EH (cell line): ENCODE measurements at places on chromosomes 2 and 18.

GRCh38 chr2:71130905-71131244, 441 bp downstream of the MPHOSPH10 start:
- peak; percentile 28 for DNase-seq

- DNase-seq = no peak
Measured at GRCh38 chr2:140242889-140243288, 1462.7 kb upstream of the NXPH2 start.

- no peak for DNase-seq
Measured at GRCh38 chr18:7766346-7766745, 199.2 kb downstream of the PTPRM start.

- DNase-seq = no peak
Measured at GRCh38 chr2:197990356-197990755, 186.0 kb downstream of the PLCL1 start.

DNA sequence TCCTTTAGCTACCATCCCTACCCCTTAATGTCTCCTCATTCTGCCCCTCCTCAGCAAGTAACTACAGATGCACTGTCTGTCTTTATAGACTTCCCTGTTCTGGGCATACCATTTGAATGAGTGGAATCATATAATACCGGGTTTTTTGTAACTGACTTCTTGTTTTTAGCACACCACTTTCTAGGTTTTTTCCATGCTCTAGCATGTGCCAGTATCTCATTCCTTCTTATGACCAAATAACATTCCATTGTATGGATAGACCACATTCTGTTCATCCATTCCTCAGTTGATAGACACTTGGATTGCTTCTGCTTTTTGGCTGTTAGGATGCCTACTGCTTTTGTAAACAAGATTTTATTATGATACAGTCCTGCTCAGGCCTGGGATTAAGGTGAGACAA, 154.7 kb downstream of the TSN start:
- DNase-seq = peak; percentile 57

- peak; percentile 37 for DNase-seq
Measured at GRCh38 chr2:200658278-200658864, 72.6 kb downstream of the AOX1 start.

- peak; percentile 64 for DNase-seq
Measured at GRCh38 chr2:108396845-108397244, 19.1 kb downstream of the SULT1C4 start.

GRCh38 chr2:217216982-217217381, 357.1 kb upstream of the TNP1 start:
- no peak for DNase-seq

DNA sequence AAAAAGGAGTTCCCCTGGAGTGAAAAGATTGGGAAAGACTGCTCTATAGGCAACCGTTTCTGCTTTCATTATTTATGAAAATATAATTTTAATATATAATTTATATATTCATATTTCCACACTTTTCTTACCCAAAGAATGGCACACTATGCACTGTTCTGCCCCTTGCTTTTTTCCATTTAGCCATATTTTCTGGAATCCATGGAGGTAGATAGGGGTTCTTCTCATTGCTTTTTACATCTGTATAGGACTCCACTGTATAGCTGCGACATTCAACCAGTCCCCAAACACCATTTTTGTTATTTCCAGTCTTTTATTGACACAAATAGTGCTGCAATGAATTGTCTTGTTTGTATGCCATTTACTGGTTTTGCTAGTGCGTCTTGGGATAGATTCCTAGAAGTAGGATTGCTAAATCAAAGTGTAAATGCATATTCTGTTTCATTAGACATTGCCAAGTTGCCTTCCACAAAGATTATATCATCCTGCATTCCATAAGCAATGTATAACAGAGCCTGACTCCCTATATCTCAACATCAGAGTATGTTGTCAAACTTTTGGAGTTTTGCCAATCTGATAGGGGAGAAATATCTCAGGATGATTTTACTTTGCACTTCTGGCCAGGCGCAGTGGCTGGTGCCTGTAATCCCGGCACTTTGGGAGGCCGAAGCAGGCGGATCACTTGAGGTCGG, 26.6 kb upstream of the TCF7L1 start:
- peak; percentile 76 for DNase-seq

GRCh38 chr2:227386630-227387029, 1.1 kb downstream of the SCYGR1 start:
- DNase-seq = no peak

DNA sequence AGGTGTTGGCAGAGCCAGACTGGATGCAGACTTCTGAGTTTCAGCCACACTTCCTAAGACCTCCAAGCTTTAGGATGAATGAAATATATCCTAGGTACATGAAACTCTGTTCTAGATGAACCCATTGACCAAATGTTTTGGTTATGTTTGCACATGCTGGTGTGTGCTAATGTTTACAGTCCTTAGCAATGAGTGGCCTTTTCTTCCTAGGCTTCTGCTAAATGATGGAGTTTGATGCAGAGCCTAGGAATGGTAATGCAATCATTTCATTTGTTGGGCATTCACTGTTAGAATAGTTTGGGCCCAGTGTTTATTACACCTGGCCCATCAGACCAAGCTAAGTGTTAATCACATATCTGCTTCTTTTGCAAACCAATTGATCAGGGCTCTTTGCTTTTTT, 464.7 kb downstream of the MEIS1 start:
- peak; percentile 42 for DNase-seq

DNA sequence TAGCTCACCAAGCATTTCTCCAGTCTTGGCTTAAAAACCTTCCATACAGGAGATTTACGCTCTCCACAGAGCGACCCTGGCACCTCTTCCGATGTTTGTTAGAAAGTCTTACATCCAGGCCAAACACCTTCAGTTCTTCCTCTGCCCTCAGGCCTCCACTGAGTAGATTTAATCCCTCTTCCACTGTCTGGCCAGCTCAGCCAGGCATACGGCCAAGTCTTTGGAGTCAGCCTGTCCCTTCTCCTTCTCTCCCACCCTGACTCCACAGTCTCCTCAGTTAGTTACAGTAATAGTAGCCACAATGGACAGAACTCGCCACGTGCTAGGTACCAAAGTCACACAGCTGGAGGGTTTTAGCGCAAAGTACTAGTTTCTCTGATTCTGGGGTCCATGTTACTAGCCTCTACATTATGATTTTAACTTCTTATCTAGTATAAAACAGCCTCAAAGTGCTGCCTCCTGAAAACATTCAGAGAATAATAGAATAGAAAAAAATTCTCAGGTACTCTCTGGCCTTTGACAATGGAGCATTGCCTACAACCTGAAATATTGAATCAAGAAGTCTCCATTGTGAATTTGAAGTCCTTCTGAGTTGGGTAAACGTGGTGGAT, 39.5 kb downstream of the THNSL2 start:
- DNase-seq = no peak
